ENCODE measurements at places on chromosomes 7 and 10. TPM values are rescaled to one million over a fixed set of nuclear protein-coding genes. Genes with fewer than 3 reads are reported as not detected.

DNA sequence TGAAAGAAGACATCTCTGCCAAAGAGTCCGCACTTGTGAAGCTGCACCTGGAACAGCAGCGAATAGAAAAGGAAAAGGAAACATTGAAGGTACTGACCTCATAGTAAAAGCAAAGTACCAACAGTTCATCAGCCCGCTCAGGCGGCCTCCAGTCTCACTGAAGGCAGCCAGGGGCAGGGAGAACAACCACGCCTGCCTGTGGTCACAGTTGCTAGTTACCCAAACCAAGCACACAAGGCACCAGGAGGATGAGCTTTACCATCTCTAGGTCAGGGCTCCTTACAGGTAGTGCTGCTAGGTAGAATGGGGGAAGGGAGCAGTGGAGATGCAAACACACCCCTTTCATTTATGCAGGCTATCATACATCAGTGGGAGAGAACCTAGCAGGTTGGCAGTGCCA, 39.8 kb downstream of the CFAP58 start:
- H3K36me3 ChIP-seq: no peaks in the 10 kb centered on the region
- no peak overlapping the region for H3K27ac ChIP-seq
- H3K4me1 ChIP-seq: no peaks in the 10 kb centered on the region
- H3K27me3 ChIP-seq: no peaks in the 10 kb centered on the region

DNA sequence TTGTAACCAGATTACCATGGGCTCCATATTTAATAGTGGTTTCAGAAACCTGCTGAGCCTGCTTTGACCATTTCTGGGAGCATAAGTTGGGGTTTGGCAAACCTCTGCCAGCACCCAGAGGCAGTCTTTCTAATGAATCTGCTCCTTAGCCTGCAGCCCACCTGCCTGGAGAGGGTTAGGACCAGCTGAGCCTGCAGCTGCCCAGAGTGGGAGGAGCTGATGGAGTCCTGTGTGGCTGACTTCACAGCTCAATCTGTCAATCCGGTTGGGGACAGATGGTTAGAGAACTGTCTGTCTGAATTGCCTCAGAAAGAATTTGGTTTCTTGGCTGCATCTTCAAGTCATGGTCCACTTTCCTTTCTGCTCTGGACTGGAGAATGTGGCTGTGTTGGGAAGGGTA, 444.6 kb downstream of the NRG3 start:
- no peaks in the 10 kb centered on the region for H3K36me3 ChIP-seq
- DNase-seq: no peak
- H3K4me3 ChIP-seq: no peak overlapping the region
- no peaks in the 10 kb centered on the region for H3K27me3 ChIP-seq
- no peaks in the 10 kb centered on the region for H3K4me1 ChIP-seq

TCAF2 gene
- total RNA-seq: 0.31 TPM

GRCh38 chr7:118041251-118041878, 142.6 kb upstream of the LSM8 start:
- no peak for DNase-seq
- no peaks in the 10 kb centered on the region for H3K4me1 ChIP-seq
- no peak overlapping the region for H3K27ac ChIP-seq
- H3K27me3 ChIP-seq: no peaks in the 10 kb centered on the region
- no peaks in the 10 kb centered on the region for H3K36me3 ChIP-seq
- no peak overlapping the region for H3K4me3 ChIP-seq

DNA sequence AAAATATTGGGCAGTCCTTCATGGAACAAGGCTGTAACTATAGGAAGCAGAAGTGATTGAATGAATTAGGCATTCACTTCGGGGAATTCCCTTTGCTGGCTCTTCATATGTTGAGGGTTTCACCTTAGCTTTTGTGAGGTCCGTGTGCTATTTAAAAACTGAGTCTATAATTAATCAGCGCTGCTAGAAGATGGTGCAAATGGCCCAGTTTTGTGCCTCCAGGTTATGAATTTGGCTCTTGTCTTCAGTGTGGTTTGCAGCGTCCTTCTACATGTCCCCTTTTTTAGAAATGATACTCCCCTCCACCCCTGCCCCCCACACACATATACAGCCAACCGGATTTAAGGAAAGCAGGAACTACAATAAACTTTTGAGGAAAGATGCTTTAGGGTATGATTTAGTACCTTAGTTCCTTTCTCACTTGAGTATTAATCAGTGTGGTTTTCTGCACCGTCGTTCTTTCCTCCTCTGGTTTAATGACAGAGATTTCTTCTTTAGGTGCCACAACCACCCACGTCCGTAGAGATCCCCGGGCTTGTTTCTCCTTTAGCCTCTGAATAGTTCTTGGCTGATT, 110.6 kb upstream of the SAMD8 start:
- no peaks in the 10 kb centered on the region for H3K4me1 ChIP-seq
- H3K27ac ChIP-seq: no peak overlapping the region
- 0 out of 2 replicates have a peak, but pooled peaks cover 6% of the 10 kb centered on the region for H3K36me3 ChIP-seq
- DNase-seq: no peak
- H3K4me3 ChIP-seq: no peak overlapping the region

GRCh38 chr7:111043561-111043960, 47.4 kb upstream of the LRRN3 start:
- DNase-seq: no peak
- H3K4me1 ChIP-seq: no peaks in the 10 kb centered on the region
- no peaks in the 10 kb centered on the region for H3K27me3 ChIP-seq
- no peak overlapping the region for H3K4me3 ChIP-seq
- no peaks in the 10 kb centered on the region for H3K36me3 ChIP-seq
- H3K27ac ChIP-seq: no peak overlapping the region

GRCh38 chr10:110897184-110897583, 21.8 kb downstream of the BBIP1 start:
- no peaks in the 10 kb centered on the region for H3K4me1 ChIP-seq
- DNase-seq: no peak
- H3K27me3 ChIP-seq: no peaks in the 10 kb centered on the region
- no peak overlapping the region for H3K4me3 ChIP-seq
- H3K27ac ChIP-seq: no peak overlapping the region
- peaks cover 21% of the 10 kb centered on the region for H3K36me3 ChIP-seq

DNA sequence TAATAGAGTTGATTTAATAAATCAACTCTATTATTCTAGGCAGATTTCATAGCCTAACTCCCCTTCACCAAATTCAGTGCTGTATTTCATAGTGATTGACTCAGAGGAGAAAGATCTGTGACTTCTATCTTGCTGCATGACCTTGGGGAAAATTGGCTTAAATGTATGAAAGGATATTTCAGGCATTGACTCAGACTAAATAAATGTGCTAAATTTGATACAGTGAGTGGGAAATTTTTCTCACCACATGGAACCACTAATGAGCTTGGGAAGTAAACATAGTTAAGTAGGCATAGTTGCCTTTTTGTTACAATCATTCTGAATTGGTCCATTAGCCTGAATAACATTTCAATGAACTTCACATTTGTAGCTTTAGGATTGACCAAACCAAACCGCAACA, 89.0 kb upstream of the PRPS1L1 start:
- no peaks in the 10 kb centered on the region for H3K36me3 ChIP-seq
- H3K27ac ChIP-seq: no peak overlapping the region
- no peak for DNase-seq
- no peaks in the 10 kb centered on the region for H3K27me3 ChIP-seq

GRCh38 chr10:34195364-34196057, 619.6 kb downstream of the PARD3 start:
- peaks cover 6% of the 10 kb centered on the region for H3K4me1 ChIP-seq
- H3K36me3 ChIP-seq: no peaks in the 10 kb centered on the region
- DNase-seq: no peak
- no peak overlapping the region for H3K4me3 ChIP-seq
- H3K27me3 ChIP-seq: no peaks in the 10 kb centered on the region

DNA sequence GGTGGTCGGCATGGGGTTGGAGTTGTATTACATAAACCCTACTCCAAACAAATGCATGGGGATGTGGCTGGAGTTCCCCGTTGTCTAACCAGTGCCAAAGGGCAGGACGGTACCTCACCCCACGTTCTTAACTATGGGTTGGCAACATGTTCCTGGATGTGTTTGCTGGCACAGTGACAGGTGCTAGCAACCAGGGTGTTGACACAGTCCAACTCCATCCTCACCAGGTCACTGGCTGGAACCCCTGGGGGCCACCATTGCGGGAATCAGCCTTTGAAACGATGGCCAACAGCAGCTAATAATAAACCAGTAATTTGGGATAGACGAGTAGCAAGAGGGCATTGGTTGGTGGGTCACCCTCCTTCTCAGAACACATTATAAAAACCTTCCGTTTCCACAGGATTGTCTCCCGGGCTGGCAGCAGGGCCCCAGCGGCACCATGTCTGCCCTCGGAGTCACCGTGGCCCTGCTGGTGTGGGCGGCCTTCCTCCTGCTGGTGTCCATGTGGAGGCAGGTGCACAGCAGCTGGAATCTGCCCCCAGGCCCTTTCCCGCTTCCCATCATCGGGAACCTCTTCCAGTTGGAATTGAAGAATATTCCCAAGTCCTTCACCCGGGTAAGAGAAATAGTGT, at the start of gene CYP2E1:
Gene CYP2E1 (plus strand): TSS at position 407 of the 632 bp plus-strand sequence. CDS start 33 bp downstream, at position 440.
- no peaks in the 10 kb centered on the region for H3K36me3 ChIP-seq
- no peak for DNase-seq
- no peaks in the 10 kb centered on the region for H3K27me3 ChIP-seq
- H3K4me3 ChIP-seq: no peak within 1 kb of the TSS
- no peak within 1 kb of the TSS for H3K27ac ChIP-seq
- H3K4me1 ChIP-seq: no peaks in the 10 kb centered on the region

ALOX5 gene
- total RNA-seq: 1.6 TPM

GRCh38 chr10:33739031-33739430, 404.6 kb upstream of the NRP1 start:
- no peak for DNase-seq
- no peaks in the 10 kb centered on the region for H3K27me3 ChIP-seq
- H3K27ac ChIP-seq: no peak overlapping the region
- no peaks in the 10 kb centered on the region for H3K4me1 ChIP-seq

HABP2 gene
- not detected for total RNA-seq
